ENCODE measurements at places on chromosomes 7 and 10.

GRCh38 chr10:73099141-73099540 lies 2.5 kb upstream of the P4HA1 start:
- no peak for DNase-seq

DNA sequence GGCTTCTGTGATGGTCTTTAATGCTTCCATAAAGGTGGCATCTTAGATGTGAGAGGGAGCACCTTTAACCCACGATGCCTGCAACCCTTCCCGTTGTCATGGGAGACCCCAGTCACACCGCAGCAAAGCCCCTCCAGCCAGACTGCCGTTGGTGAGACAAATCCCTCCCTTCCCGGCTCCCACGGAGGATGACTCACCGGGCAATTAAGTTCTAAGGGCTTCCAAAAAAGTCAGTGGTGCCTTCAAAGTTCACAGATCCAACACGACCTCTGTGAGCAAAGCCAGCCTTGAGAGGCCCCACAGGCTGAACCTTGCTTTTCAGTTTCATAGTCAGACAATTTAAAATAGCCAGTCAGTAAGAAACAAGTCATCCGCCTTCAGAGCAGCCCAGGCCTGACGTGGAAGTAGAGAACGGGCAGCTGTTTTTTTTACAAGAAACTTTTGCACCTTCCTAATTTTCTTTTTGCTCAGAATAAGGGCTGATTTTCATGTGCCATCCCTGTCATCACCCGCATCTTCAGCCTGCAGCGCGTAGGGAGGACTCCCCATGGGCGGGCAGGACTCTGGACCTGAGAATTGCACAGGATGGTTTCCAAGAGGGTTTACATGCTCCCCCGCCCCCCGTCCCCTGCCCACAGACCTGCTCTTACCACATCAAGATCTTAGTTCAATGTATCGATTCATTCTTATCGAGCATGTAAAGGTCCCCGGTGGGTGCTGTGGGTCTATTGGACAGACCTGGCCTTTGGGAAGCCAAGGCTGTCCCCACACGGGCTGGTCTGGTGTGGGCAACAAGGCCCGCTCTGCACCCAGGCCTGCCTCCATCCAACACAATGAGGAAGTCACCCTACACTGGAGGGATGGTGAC lies 333.9 kb downstream of the DNAJB6 start:
- no peak for DNase-seq

DNA sequence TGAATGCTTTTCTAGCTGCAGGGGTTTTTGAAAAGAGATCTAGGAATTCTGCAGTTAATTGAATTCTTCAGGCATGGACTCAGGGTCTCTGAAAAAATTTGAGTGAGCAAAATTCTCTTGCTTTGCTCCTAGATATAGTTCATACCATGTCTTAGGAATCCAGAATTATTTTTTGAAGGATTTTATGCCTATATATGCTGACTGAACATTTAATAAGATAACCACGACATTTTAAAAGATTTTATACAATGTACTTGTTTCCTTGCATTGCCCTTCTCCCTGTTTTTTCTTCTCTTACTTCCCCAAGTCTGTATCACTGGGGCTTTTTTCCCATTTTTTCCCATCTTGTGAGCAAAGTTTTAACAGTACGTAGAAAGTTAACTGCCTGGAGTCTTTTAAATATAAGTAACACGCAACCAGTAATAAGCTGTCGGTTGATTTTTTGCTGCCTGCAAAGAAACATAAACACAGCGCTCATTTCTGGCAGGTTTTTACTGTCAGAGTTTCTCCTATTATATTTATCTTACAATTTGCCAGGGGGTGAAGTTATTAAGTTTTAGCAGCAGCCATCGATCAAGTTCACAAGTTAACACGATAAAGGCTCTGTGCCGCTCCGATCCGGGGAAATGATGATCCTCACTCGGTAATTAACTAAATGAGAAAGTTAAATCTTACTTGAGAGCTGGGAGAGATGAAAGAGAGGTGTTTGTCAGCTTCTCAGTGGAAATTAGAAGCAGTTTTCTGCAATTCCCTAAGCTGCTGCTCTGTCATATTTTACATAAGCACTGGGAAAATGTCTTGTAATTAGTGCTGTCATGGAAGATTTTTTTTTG lies 81.0 kb downstream of the POLL start:
- no peak for DNase-seq

- peak; percentile 52 for DNase-seq
Measured at GRCh38 chr10:24900888-24901685, 51.3 kb downstream of the PRTFDC1 start.

DNA sequence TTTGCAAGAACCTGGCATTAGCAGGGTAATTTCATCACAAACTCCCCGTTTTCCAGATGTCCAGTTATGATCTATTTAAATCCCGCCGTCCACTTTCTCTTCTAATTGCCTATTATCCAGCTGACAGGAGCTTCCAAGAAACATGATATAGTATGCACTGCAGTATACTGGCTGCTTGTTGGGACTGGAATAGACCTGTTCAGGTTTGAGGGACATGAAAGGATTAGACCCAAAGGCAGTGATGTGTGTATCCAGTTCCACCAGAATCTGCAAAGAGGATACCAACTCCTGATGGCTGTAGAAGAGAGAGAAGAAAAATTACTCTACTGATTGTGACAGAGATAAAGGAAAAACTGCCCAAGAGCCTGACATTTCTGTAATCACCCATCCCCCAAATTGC lies 8.9 kb downstream of the MSS51 start:
- DNase-seq: no peak

GRCh38 chr7:102412548-102412947 lies 16.4 kb downstream of the PRKRIP1 start:
- no peak for DNase-seq

- peak; percentile 5 for DNase-seq
Measured at GRCh38 chr10:118850418-118851061, 95.8 kb upstream of the CACUL1 start.

DNA sequence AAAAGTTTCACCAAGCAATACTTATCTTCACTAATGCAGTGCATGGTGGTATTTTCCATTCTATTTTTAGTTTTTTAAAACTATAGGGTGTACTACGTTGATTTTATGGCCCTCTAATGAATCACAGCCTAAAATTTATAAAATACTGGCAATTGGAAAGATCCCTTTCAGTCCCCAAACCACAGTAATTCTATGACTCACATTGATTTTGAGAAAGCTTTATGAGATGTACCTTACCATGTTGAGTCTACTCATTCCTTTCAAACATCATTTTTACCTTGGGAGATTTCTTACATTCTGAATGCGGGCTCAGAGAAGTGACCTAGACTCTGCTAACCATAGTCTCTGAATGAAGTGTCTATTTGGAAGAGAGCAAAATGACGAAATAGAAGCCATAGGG lies 141.6 kb downstream of the GPR85 start:
- DNase-seq: no peak

GRCh38 chr7:82319674-82320118 lies 123.9 kb downstream of the CACNA2D1 start:
- peak; percentile 77 for DNase-seq

DNA sequence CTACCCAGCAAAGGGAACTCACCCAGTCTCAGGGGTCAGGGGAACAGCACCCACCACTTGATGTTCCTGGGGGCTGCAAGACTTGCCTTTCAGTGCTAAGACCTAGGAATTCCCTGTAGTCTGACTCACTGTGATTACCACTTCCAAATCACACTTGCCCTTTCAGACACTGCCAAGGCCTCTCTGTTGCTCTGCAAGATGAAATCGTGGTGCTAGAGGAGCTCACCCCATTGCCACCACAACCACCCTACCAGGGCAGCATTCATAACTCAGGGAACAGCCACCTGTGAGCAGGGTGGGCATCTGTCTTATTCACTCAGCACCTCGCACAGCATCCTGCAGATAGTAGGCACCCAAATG lies 36.5 kb downstream of the XPNPEP1 start:
- no peak for DNase-seq

GRCh38 chr10:90917238-90917967 lies 3.5 kb downstream of the ANKRD1 start:
- no peak for DNase-seq
